Fibroblast of pulmonary artery (primary cell): ENCODE measurements at places on chromosomes 7 and 10.

DNA sequence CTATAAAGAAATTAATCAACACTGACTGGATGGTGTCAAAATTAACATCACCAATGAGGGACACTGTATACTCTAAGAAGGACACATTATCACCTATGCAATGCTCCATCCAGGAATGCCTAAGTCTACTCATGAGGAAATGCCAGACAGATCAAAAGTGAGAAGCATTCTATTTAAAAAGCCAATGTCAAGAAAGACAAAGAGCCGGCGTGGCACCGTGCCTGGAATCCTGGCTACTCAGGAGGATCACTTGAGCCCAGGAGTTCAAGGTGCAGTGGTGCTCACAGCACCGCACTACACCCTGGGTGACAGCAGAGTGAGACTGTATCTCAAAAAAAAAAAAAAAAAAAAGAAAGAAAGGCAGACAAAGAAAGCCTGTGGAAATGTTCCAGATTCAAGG, 45.5 kb upstream of the ANAPC16 start:
- DNase-seq, result peak; percentile 22

DNA sequence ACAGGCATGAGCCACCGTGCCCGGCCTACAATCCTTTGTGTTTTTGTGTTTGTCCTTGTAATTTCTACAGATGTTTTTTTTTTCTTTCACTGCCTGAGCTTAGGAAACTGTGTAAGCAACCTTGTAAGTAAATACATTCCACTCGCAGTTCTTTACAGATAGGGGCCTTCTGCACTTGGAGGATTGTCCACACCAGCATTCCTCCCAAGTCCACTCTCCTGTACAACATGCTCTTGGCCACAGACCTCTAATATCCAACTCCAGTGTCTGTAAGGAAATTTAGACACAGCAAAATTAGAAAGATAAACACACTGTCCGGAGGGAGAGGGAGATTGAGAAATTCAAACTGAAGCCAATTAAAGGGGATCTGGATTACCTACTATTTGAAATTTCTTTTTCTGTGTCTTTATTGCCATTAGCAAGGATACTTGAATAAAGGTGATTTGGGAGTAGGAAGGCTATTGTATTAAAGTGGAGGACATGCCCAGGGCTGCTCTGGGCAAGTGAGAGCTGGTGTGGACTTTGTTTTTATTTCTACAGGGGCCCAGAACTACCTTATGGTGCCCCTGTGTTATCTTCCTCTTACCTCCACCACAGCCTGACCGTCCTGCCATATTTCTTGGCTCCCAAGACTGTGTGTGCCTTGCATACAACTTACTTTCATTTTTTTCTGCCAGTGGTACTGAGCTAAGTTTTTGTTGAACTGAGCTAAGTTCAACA, 9.7 kb downstream of the MXI1 start:
- DNase-seq, result peak; percentile 15

- no peak for DNase-seq
Observed at GRCh38 chr10:8061274-8062211, 7.1 kb downstream of the GATA3 start.

GRCh38 chr7:15886626-15887025, 200.1 kb upstream of the MEOX2 start:
- DNase-seq, result no peak

DNA sequence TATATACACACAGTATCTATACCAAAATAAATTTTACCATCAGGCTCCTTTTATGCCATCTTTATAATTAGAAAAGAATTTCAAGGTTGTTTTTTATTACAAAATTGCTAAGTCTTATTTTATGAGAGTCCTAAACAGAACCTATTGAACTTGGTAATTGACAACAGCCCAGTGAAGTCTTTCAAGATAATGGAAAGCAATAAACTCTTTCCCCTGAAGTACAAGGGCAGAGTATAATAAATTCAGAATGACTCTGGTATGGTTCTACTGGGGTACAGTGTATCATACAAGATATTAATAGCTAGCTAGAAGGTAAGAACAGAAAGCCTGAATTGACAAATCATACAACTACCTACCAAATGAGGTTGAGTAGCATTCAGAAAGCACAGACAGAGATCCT, 26.2 kb upstream of the CUBN start:
- DNase-seq, result no peak

GRCh38 chr7:149175150-149175549, 20.2 kb upstream of the ZNF282 start:
- no peak for DNase-seq

DNA sequence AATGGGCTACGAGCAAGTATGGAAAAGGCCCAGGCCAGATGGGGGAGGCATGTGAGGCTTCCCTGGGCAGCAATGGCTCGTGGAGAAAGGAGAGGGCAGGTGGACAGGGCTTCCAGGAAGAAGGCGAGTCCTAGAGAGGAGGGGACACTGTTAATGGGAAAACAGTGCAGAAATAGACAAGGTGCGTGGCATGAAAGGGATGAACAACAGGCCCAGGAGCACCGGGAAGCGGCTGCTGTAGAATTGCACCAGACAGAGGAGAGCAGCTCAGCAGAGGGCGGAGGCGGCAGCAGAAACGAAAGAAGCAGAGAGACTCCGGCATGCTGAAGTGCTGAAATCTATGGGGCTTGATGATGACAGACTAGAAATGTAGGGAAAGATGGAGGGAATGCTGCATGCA, 102.1 kb downstream of the PIP4K2A start:
- no peak for DNase-seq

GRCh38 chr10:48490946-48491345, 113.9 kb downstream of the ARHGAP22 start:
- no peak for DNase-seq
